ENCODE measurements at places on chromosomes 12 and 14.

DNA sequence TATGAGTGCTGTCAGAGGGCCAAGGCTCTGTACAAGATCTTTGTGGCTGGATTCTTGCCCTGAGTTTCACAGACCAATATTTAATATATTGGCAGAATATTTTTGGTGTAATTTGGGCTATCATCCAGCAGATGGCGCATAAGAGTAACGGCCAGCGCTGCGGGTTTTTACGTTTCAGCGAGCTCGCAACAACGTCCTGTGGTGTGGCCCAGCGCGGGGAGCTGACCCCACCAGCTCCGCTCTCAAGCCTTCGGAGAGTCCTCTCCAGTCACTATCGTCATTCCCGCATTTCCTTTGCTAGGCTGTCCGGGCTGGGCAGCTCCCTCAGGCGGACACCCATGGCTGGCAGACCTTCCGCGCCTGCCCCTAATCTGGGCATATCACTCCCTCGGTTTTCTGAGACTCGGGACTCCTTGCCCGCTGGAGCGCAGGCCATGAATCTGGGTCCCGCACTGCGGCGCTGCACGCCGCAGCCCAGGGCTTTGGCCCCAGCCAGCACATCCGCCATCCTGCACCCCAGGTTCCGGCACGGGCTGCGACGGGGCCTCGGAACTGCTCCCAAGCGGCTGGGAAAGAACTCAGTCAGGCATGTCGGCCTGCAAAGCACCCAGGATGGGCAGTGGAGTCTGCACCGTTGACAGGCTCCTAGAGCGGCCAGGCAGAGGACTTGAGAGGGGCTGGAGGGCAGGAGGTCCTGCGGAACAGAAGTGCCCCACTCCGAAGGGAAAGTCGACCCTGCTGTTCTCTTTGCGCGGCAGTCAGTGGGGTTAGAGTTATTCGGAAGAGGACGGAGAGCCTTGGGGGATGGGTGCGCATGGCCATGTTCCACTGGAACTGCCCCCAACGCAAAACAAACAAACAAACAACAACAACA is 18.4 kb downstream of the OLR1 start:
- peak; percentile 67 for DNase-seq

DNA sequence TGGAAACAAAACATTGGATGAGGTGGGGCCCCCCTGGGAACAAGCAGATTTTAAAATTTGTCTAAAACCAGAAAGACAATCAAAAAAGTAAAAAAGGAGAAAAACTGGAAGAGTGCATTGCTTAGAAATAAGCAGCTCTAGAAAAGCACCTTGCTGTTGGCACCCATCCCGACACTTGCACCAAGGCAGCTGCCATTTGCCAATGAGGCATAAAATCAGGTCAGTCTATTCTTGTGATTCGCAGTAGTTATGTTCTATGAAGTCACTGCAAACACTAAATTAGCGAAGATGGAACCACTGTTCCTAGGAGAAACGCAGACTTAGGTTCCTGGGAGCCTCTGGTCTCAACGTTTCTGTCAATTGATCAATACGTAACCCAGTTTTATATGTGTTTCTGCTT is 16.2 kb downstream of the VPS33A start:
- DNase-seq, result no peak

DNA sequence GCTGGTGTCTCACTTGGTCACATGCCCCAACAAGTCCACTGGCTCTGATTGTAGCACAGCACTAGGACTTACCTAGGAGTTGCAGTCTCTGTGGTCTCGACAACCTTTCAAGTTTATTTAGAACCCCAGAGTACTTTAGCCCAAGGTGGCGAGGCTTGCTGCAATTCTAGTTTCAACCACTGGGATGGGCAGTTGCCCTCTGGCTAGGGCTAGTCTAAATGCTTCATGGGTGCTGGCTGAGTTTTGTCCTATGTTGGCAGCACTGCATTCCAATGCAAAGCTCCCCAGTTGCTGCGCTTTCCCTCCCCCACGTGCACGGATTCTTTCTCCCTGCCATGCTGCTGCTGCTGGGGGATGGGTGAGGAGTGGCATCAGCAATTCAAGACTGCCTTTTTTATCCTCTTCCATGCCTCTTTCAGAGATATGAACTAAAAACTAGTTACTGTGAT is 207.9 kb downstream of the SYNE2 start:
- peak; percentile 34 for DNase-seq

DNA sequence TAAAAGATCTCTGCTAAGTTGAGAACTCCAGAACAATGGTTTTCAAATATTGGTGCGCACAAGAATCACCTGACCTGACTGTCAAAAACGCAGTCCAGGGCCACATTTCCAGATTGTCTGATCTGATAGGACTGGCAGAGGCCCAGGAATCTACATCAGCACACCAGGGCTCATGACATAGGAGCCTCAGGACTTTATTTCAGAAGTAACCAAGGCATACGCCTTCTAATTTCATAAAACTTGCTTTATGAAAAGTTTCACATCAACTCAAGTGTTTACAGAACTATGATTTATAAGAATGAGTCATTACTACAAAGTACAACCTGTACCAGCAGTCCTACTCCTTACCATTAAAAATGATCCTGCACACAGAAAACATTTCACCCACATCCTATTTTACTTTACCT is 47.7 kb upstream of the PTPRO start:
- DNase-seq, result peak; percentile 35

DNA sequence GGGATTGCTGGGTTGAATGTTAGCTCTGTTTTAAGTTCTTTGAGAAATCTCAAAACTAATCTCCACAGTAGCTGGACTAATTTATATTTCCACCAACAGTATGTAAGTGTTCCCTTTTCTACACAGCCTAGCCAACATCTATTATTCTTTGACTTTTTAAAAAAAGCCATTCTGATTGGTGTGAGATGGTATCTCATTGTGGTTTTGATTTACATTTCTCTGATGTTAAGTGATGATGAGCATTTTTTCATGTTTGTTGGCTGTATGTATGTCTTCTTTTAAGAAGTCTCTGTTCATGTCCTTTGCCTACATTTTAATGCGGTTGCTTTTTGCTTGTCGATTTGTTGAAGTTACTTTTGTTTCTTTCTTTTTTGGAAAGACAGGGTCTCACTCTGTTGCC is 301.1 kb upstream of the OR4E1 start:
- DNase-seq, result no peak

DNA sequence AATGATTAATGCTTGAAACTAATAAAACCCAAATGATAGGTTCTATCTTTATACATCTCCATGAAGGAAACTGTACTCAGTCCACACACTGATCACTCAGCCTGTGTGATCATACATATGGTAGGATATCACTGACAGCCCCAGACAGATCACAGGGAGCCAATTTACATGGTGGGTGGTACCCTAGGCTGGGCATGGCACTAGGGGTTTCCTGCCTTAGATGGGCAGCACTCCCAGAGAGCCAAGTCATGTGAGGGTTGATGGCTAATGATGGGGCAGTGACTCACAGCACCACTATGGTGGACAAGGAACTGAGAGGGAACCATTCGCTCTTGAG is 89.6 kb upstream of the PTPRR start:
- no peak for DNase-seq

GRCh38 chr12:98741556-98742265 is 96.6 kb downstream of the APAF1 start:
- DNase-seq, result no peak
